ENCODE measurements at places on chromosomes 5 and 9.

- H3K27me3 ChIP-seq: no peaks in the 10 kb centered on the region
- no peaks in the 10 kb centered on the region for H3K4me1 ChIP-seq
- H3K4me3 ChIP-seq: no peak overlapping the region
- no peak for DNase-seq
Observed at GRCh38 chr9:133769511-133770075, 31.4 kb upstream of the SARDH start.

DNA sequence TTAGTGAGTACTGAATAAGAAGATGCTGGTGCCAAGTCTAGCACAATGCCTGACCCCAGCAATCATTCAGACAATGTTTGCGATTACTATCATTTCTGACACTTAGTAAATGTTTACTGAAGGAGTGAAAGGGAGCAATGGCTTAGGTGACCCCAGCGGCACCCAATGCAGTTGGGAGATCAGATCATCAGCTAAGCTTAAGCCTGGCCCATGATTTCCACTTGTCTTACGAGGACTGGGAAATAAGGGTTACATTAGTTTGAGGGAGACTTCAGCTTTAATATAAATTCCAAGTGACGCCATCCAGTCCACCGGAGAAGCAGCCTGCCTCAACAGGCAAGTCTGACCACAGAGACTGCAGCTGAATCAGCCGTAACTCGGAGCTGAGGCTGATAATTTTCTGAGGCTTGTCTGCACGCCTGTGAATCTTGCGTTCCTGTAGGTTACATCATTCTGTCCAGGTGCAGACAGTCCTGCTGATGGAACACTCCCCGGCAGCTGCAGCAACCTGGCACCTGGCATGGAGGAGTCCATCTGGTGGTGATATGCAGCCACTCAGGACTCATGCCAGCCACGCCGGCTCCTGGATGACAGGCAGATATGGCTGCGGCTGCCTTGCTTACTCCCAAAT is 34.9 kb upstream of the FGF1 start:
- H3K4me1 ChIP-seq: no peaks in the 10 kb centered on the region
- no peak overlapping the region for H3K27ac ChIP-seq
- H3K36me3 ChIP-seq: no peaks in the 10 kb centered on the region
- H3K27me3 ChIP-seq: no peaks in the 10 kb centered on the region

DNA sequence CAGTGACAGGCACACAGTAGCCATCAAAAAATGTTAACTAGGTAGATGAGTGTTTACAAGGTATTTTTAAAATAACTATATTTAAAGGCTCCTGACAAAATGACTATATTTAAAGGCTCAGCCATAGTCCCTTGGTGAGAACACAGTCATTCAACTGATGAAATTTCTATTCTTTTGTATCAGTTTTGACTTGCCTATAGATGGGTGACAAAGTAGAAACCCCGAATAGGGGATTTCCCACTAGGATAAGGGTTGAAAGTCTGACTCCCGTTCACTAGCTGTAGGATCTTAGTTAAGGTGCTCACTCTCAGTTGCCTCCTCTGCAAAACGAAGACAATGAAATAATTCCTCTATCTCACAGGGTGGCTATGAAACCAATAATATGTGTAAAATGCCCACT is 218.2 kb downstream of the TSSK1B start:
- no peak for DNase-seq
- no peaks in the 10 kb centered on the region for H3K36me3 ChIP-seq
- no peak overlapping the region for H3K27ac ChIP-seq
- H3K27me3 ChIP-seq: no peaks in the 10 kb centered on the region

DNA sequence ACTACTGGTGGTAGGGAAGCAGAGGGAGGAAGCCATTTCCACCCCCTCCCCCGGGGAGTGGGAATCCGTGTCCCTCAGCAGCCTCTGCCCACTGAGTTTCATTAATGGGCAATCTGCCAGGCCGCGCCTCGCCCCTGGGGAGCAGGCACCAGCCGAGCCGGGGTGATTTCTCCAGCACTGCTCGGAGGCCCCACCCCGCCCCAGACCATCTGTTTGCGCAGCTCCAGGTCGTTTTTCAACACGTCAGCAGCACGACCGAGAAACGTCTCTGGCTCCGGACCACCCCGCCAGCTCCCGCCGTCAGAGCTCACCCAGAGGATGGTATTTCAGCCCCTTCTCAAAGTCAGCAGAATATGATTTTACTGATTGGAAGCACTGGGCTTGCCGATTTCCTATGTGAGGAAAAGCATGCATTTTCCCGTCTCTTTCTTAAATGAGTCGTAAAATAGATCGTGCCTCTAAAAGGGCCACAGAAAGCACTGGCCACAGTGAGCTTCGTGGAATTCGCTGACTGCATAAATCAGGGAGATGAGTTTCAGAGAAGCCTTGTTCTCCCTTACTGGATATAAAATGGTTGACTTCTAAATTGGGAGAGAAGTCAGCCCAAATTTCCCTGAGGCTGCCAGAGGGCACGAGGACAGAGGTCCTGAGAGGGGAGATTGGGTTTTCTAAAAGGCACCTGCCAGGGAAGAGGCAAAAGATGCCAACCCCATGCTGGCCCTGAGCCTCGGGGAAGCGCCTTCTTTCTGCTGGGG is 47.0 kb downstream of the OLFM1 start:
- no peaks in the 10 kb centered on the region for H3K4me1 ChIP-seq
- H3K27ac ChIP-seq: no peak overlapping the region

DNA sequence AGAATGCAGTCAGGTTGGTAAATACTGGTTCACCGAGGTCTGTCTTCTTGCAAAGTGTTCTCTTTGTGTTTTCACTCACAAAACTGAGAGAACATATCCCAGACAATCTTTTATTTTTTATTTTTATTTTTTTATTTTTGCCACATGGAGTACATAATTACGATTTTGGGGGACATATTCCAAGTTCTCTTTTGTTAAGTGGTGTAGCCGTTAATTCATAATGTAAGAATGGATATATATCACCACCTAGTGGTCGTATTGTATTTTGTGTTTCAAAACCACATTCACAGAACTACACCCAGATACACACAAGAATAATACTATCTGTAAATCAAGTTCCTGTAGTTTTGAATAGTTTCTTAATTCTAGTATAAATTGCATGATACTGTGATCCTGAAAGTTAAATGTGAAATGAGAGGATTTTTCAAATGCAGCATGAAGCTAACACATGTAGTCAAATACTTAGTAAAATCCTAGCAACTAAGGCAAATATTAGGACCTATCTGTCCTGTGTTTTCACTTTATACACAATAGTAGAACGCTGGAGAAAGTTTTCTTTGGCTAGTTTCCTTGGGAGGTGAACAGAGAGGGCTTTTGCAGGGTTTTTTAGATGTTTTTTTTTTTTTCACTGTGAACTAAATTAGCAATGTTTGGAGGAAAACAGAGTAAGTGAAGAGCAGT is 92.7 kb downstream of the VCAN start:
- H3K4me3 ChIP-seq: no peak overlapping the region
- H3K36me3 ChIP-seq: no peaks in the 10 kb centered on the region
- peaks cover 52% of the 10 kb centered on the region for H3K4me1 ChIP-seq
- peak overlapping the region; percentile 77 for H3K27ac ChIP-seq
- no peak for DNase-seq

DNA sequence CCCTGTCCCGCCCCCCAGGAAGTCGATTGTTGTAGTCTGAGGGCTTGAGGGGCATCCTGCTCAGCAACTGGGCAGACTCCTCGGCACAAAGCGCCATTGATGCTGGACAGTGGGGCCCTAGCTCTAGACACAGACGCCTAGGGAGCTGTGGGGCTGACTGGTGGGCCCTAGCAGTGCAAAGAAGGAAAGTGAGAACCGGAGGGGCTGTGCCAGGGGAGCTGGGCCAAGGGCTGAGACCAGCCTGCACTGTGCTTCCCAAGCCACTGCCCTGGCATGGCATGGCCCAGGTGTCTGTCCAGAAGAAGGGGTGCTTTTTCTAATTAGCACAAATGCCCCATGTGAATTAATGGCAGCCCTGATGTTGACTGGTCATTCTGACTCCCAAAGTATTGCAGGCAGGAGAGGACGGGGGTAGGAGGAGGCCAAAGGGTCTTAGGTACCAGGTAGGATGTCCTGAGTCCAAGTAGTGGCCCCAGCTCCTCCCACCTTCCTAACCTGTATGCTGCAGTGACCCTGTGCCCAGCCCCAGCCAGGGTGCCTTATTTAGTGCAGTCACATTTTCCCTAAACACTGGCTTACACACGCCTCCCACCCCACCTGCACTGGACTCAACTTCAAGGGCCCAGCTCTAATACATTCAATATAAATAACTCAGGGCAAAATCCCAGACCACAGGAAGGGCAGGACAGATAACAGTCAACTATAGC is 15.9 kb downstream of the TCF7 start:
- H3K36me3 ChIP-seq: peaks cover 13% of the 10 kb centered on the region
- no peak for DNase-seq
- H3K27ac ChIP-seq: no peak overlapping the region
- peaks cover 21% of the 10 kb centered on the region for H3K4me1 ChIP-seq
- H3K4me3 ChIP-seq: no peak overlapping the region

DNA sequence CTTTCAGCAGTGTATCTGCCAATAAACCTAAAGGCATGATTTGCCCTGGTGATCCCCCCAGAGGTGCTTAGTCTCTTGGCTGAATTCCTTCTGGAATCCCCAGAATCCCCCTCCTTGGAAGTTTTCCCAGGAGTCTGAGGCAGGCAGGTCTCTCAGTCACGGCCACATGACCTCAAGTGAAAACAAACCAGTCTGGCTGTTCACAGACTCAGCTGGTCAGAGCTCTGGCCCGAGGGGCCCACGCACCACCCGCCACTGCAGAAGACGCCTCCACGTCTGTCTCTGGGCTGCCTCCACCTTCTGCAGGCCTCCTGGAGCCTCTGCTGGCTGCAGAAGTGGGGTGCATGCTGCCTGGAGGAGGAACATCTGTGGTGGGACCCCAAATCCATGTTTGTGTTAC is 52.5 kb downstream of the HRH2 start:
- no peaks in the 10 kb centered on the region for H3K27me3 ChIP-seq
- peak overlapping the region; percentile 14 for H3K27ac ChIP-seq
- no peaks in the 10 kb centered on the region for H3K4me1 ChIP-seq
- H3K36me3 ChIP-seq: no peaks in the 10 kb centered on the region

GRCh38 chr5:150665044-150665443 is 4.0 kb downstream of the MYOZ3 start:
- no peak overlapping the region for H3K27ac ChIP-seq
- H3K27me3 ChIP-seq: no peaks in the 10 kb centered on the region
- no peak overlapping the region for H3K4me3 ChIP-seq
- H3K36me3 ChIP-seq: no peaks in the 10 kb centered on the region
- DNase-seq: no peak
- H3K4me1 ChIP-seq: peaks cover 12% of the 10 kb centered on the region

GRCh38 chr5:65749956-65750355 is 28.0 kb downstream of the NLN start:
- DNase-seq: no peak
- no peak overlapping the region for H3K4me3 ChIP-seq
- H3K36me3 ChIP-seq: no peaks in the 10 kb centered on the region
- no peak overlapping the region for H3K27ac ChIP-seq
- H3K27me3 ChIP-seq: no peaks in the 10 kb centered on the region

GRCh38 chr5:81302596-81302995 is 1.2 kb downstream of the ZCCHC9 start:
- H3K27ac ChIP-seq: no peak overlapping the region
- H3K4me3 ChIP-seq: peak overlapping the region; percentile 96
- H3K36me3 ChIP-seq: peaks cover 6% of the 10 kb centered on the region
- H3K4me1 ChIP-seq: peaks cover 16% of the 10 kb centered on the region

DNA sequence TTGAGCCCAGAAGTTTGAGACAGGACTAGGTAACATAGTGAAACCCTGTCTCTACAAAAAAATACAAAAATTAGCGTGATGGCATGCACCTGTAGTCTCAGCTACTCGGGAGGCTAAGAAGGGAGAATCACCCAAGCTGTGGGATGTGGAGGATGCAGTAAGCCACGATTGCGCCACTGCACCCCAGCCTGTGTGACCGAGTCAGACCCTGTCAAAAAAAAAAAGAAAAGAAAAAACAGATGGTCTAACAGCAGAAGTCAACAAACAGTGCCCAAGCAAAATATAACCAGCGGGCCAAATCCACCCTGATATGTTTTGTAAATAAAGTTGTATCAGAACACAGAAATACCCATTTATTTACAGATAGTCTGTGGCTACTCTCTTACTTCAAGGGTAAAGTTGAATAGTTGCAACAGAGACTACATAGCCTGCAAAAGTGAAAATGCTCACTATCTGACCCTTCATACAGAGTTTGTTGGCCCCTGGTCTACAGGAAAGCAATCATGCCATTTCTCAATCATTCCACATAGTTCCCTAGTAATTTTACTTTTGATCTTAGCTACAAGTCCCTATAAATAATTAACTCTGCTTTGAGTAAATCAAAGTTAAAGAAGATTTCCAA is 383.7 kb downstream of the TLE1 start:
- H3K27me3 ChIP-seq: no peaks in the 10 kb centered on the region
- H3K27ac ChIP-seq: no peak overlapping the region
- H3K36me3 ChIP-seq: no peaks in the 10 kb centered on the region
- DNase-seq: no peak
- no peak overlapping the region for H3K4me3 ChIP-seq
